ENCODE measurements at places on chromosomes 6 and 20.

DNA sequence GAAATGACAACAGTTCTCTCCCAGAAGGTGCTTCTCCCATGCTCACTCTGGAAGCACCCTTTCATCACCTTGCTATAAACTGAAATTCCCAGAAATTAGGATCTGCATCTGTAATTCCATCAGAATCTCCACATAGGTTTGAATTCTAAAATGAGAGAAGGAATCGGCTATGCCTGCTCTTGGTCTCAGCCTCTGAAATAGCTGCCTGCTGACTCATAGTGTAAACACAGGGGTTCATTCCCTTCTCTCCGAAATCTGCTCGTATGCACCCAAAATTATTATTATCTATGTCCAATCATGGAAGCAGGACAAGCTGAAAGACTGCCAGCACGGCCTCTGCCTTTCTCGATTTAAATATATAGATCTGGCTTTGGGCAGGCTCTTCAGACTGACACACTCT lies 74.6 kb upstream of the TAB2 start:
- DNase-seq, result no peak

DNA sequence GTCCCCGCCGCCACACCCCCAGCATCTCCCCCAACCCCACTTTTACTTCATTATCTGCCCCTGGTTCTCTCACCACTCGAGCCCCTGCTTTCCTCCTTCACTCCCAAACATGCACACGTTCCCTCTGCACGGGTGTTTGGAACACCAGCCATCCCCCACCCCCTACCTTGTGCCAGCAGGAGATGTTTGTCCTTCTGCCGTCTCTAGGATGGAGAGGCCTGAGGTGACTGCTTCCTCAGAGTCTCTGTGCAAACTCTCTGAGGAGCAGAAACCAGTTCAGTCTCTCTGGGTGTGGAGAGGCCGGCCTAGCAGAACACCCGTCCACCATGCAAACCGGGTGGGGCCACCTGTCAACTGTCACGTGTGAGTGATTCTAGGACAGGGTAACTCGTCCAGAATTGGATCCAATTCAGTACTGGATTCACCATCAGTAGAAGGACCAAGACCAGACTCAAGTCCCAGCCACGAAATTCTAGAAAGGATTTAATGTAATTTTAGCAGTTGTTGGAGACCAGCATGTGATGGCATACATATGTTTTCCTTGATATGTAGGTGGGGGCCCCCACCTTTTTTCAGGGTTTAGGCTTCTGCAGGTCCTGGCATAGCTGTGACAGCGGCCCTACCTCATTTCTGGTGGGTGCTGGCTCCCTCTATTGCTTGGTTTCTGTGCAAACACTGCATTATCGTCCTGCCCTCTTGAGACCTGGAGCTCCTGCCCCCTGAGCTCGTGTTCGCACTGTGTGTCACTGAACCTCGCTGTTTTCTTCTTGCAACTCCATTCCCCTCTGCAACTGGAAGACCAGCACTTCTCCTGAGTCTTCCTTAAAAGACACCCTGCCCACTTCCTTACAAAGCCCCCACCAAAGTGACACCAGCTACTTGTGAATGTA lies at the start of gene RAET1E:
RAET1E (minus strand) TSS at position 259 of the 890 bp plus-strand sequence. CDS start 7,212 bp downstream, outside the sequence.
- no peak for DNase-seq

DNA sequence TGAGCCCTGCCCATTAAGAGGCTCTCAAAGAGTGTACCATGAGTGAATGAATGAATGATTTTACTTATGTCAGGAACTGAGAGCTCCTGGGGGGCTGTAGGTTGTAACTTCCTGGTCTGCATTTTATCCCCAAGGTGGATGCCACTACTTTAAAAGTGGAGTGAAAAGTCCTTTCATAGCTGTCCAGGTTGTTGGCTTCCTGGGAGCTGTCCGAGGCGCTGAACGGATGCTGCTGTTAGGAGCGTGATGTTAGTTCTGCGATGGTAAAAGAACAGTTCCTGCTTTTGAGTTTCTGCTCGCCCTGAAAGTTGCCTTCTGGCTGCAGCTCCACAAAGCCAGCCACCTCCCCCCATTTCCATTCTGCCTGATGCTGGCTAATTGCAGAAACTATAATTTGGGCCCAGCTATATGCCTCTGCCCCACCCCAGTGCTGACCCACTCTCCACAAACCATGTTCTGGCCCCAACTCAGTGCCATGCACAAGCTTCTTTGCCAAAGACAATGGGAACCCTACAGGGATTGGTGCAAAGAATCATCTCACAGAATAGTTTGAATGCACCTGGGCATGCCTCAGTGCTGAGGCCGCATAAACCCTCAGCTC lies 330.9 kb upstream of the CDH4 start:
- DNase-seq, result no peak

GRCh38 chr6:16184129-16184528 lies 54.3 kb upstream of the GMPR start:
- DNase-seq, result no peak

GRCh38 chr6:28537065-28537464 lies 11.4 kb downstream of the GPX5 start:
- DNase-seq, result no peak

GRCh38 chr6:152173321-152173720 lies 365.8 kb downstream of the ESR1 start:
- DNase-seq, result no peak

- DNase-seq, result no peak
These were observed 234.3 kb downstream of the QKI start for GRCh38 chr6:163648868-163649267.

- no peak for DNase-seq
These were observed 138.4 kb downstream of the ELOVL4 start for GRCh38 chr6:79808921-79809320.

DNA sequence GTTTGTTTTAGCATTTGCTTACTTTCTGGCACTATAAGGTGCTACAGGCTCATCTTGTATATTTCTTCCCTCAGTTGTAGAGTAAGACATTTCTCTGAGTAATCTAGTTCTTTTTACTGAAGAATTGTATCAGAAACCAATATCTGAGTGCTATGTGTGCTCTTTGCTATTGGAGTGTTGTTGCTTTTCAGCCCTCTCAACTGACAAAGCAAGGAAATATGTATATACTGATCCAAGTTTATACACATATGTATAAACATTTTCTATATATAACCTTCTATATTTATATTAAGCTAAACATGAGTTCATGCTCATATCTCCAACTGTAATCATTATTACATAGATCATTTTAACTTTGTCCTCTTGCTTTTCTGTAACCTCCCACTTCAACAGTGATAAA lies 405.7 kb downstream of the RFPL4B start:
- DNase-seq, result no peak

DNA sequence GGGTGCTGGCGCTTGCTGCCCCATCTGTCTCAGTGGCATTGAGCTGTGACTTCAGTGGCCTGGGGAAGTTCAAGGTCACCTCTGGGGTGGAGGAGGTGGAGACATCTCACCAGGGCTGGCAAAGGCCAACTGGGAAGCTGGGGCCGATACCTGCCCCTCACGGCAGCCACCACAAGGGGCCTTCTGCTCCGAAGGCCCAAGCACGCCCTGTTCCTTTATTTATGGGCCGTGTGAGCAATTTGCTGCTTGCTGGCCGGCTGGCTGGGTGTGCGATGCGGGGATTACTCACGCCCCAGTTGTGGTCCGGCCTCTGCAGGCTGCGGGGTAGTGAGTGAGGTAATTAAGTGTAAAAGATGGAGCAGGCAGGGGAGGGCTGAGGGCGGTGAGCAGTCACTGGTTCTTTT lies 13.2 kb upstream of the SCRT2 start:
- peak; percentile 20 for DNase-seq

DNA sequence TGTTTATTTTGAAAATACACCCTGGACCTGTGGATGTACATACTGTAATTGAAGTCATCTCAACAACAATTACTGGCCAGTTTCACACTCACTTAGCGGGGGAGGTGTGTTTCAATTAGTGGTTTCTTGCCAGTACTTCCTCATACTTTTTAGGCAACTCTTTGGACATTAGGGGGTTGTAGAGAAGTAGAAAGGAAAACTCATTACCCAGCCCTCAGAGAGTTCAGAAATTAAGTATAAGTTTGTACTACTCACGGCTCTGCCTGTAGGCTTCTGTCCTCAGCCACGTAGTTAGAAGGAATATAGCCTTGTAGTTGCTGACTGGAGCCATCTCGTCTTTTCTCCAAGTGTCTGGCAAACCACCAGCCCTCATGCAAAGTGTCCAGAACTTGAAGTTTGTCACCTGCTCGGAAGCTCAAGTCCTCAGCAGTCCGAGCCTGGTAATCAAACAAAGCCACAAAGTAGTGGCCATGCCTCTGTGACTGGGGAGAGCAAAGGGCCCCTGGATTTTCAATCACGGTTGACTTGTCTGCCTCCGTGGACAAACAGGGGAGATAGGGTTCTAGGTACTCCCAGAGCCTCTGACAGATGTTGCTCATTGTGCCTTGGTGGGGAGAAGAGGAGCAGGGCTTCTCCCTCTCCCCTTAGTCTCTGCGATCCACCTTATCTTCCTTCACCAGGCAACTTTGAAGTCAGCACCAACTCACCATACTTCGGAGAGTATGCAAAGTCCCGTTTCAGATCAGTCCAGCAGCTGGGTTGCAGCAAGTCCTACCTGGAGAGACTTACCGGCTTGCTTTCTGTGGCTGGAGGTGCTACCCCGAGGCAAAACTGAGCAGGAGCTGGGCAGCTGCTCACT lies 749 bp downstream of the FRK start:
- no peak for DNase-seq

- DNase-seq, result no peak
These were observed 1.1 kb downstream of the PTCHD4 start for GRCh38 chr6:48109944-48110343.

DNA sequence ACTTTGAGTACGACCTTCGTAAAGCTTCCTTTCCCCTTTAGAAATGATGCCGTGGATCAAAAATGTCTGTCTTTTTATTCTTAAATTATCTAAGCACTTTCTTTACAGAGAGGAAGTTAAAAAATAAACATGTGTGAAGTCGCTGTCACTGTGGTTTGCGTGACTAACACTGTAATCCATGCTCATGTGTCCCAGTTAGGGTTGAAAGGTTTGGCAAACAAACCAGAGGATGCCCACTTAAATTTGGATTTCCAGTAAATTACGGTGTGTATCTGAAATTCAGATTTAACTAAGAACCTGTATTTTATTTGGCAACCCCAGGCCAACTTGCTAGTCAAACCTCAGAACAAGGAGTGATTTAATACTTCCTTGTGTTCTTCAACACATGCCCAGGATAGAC lies 21.1 kb downstream of the HLA-DRB1 start:
- no peak for DNase-seq

DNA sequence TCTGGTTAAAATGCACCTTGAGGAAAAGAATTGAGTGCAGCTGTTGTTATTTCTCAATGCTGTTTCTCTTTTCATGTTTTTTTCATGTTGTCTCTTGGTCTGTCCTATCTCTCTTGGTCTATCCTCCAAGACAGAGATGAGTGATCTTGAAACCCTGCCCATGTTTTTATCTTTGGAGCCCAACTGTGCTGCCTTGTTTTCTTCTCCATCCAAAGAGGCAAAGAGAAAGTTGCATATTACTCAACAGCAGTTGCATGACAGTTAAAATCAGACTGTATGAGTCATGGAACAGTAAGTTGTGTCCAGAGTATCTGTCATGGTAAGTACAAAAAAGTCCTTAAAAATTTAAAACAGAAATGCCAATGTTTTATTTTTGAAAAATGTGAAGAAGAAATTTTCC lies 26.2 kb downstream of the BCAS1 start:
- DNase-seq, result no peak

DNA sequence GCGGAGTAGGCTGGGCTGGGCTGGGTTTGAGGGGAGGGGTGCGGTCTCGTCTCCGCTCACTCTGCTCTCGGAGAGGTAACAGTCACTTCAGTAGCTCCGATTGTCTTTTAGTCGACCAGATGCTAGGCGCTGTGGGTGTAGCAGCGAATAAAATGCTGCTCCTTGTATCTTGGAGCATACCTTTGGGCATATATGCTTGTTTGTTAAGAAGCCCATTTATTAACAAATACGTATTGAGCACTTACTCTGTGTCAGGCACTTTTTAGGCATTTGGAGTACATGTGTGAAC lies 545 bp downstream of the ACTR5 start:
- DNase-seq, result no peak

DNA sequence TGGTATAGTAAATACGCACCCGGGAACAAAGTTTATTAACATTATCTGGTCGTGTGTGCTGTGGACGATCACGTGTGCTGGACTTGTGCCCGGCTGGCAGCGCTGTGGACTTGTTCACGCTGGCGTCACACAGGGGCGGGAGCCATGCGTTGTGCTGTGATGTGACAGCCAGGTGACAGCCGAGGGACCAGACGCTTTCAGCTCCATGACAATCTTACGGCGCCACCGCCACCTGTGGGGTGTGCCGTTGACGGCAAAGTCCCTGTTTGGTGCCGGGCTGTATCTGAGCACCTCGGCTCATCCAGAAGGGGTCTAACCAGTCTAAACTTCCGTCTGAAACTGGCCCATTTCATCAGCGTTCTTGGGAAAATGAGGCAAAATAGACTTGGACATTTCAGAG lies 25.2 kb downstream of the DLL1 start:
- DNase-seq, result peak; percentile 89

- no peak for DNase-seq
These were observed 40.5 kb downstream of the WDR27 start for GRCh38 chr6:169661391-169661756.

DNA sequence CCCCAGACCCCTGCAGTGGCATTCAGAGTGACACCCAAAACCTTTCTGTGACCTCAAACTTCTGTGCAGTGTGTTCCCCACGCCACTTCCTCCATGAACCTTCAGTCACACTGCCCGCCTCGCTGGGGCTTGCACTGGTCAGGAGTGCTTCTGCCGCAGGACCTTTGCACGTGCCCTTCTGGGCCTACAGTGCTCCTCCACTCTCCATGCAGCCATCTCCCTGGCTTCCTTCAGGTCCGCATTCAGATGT lies 27.1 kb downstream of the SYNJ2 start:
- peak; percentile 65 for DNase-seq

DNA sequence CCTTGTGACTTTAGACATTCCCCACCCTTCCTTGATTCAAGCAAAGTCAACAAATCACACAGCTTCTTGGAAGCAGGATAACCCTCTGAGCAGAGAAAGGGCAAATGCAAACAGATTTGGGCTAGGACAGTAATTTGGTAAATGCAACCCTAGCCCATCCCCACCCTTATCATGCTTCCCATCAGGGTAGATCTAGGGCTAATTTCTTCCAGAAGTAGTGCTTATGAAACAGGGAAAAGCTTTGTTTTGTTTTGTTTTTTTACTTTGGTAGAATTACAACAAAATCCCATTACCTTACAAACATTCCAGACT lies 525.1 kb upstream of the NOX3 start:
- no peak for DNase-seq

DNA sequence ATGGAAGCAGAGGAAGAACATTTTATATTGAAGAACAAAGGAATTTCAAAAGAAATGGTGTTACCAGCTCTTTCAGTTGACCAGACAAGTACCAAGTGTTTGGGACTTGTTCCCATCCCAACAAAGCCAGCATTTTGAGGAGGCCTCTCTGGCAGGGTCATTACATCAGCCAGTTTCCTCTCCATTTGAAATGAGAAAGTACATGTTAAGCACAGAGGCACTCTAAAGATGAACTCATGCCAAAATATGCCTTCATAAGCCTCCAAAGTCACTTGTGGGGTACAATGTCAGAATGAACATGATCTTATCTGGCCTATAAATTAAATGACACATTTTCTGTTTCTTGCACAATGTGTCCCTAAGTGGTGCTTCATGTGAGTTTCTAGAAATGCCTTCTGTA lies 223.9 kb downstream of the PRL start:
- DNase-seq, result no peak

Data from posterior cingulate gyrus (tissue), 11 donors.